Activated T-cell treated with anti-CD3 and anti-CD28 coated beads, Interleukin-2, amount 50 U/mL, for 72 hours (primary cell): ENCODE measurements at places on chromosomes 2 and 18. TPM values are rescaled to one million over a fixed set of nuclear protein-coding genes. Genes with fewer than 3 reads are reported as not detected.

Gene TMEM200C
- not detected for total RNA-seq

Gene DOCK10
- 199 TPM for total RNA-seq

Gene SERPINB4
- total RNA-seq: not detected

Gene TWIST2
- not detected for total RNA-seq

Gene DTNA
- 0.56 TPM for total RNA-seq

Gene IL1R2
- 11.0 TPM for total RNA-seq

Gene IL36G
- total RNA-seq: not detected

Gene CNDP1
- 0.16 TPM for total RNA-seq

GRCh38 chr2:61910603-61911002 lies 5.1 kb downstream of the COMMD1 start:
- no peak for DNase-seq

- DNase-seq: no peak
Measured at GRCh38 chr18:76255070-76255683, 239.9 kb downstream of the ZNF516 start.

- no peak for DNase-seq
Measured at GRCh38 chr2:203177361-203177760, 61.5 kb upstream of the CYP20A1 start.

GRCh38 chr2:42125841-42126594 lies 43.1 kb upstream of the EML4 start:
- DNase-seq: no peak

GRCh38 chr2:60095202-60095815 lies 458.1 kb downstream of the BCL11A start:
- no peak for DNase-seq

DNA sequence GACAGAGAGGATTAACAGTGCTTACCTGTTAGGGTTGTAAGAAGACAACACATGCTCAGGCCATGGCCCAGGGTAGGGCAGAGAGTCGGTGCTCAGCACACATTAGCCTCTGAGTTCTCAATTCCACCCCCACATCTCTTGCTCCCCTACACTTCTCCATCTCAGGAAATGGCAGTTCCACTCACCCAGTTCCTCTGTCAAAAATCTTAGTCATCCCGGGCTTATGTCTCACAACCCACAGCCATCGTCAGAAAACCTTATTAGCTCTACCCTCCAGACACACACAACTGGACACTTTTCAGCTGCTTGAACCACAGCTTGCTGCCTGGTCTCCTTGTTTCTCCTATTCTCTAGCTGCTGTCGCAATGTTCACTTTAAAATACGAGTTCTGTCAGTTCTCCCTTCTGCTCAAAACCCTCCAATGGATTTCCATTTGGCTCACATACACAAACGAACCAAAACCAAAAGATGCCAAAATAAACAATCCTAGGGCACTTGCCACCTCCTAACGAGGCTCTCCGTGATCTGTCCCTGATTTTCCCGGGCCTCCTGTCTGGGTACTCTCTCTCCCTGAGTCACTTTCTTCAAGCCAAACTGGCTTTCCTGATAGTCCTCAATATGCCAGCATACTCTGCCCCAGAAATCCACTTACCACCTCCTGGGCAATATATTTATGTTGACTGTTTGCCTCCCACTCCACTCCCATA lies 89.7 kb downstream of the KCTD1 start:
- peak; percentile 26 for DNase-seq

DNA sequence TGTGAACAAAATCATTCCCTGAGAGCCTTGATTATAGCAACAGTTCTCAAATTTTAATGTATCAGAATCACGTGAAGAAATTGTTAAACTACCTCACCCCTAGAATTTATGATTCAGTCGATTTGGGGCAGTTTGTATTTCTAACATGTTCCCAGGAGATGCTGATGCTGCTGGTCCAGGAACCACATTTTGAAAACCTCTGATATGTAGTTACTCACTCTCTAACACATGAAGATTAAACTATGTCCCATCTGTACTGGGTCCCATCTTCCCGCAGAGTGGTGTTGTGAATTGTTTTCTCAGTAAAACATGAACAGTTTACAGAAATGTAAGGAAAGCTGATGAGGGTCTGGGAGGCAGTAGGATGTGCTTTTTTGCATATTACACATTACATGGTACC lies 223.1 kb downstream of the CDH20 start:
- DNase-seq: no peak

GRCh38 chr2:99619151-99619550 lies 129.3 kb upstream of the REV1 start:
- no peak for DNase-seq

DNA sequence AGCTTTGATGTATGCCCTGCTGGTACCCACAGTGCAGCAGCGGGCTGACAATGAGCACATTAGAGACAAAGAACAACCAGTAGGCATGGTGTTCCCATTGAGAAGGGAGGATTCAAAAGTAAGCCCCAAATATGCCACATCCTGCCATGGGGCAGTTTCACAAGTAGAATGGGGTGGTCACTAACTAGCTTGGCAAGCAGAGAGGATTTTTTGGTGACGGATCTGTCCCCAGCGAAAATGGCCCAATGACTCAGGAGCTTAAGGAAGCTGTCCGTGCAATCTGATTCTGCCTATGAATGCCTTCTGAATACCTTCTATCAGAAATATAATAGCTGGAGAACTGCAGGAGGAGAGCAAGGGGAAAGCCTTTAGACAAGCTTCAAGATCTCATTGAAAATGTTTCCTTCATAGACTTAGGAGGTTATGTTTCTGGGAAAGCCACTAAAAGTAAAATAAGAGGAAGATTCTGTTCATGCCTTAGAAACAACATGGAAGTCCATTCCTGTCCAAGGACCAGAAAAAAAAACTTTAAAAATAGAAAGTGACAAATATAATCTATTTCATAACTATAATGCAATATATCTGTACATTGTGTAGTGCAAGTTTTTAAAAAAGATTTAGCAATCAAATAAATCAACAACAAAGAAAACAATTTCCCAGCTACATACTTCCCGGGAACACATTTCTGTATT lies 117.5 kb upstream of the SLC14A2 start:
- no peak for DNase-seq

- DNase-seq: no peak
Measured at GRCh38 chr2:207938886-207939285, 86.4 kb downstream of the PLEKHM3 start.

- peak; percentile 47 for DNase-seq
Measured at GRCh38 chr2:9769171-9770005, 73.9 kb upstream of the TAF1B start.

DNA sequence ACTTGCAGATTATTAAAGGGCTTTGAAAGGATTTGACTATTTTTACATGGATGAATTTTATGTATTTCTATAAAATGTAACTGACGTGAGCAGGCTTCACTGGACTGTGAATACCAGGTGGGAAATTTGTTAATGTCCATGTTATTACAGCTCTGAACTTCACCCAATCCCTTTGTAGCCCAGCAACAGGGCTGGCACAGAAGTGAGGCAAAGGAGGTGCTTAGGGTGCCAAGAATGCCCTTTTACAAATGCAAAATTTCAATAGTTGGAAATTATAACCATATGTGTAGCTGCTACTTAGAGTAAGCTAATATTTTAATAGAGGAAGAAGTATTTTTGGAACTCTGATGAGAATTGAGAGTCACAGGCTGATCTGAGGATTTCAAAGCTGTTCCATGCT lies 53.7 kb upstream of the FAM98A start:
- DNase-seq: no peak

- no peak for DNase-seq
Measured at GRCh38 chr2:234932591-234933168, 19.1 kb upstream of the SH3BP4 start.

DNA sequence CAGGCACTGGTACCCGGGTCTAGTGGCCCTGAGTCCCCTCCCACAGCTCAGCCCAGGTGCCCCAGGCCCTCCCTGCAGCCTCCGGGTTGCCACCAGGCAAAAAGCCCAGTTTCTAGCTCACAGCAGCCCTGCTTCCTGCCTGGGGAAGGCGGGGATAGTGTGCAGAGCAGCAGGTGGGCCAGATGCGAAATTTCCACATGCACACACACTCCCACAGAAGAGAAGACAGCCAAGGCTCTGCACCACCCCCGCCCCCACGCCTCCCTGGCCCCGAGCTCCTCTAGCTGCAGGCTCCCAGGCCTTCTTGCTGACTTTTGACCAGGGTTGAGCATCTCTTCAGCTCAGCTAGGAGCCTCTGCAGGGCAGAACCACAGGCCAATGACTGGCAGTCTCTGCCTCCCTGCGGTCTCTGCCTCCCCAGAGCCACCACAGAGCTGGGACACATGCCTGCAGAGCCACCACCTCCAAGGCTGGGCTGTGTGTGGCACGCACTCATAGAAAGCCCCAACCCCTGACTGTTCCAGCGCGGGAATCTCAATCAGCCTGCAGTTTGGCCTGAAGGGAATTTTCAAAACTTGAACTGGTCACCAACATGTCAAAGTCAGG lies 7.2 kb downstream of the SLC66A2 start:
- DNase-seq: peak; percentile 57

DNA sequence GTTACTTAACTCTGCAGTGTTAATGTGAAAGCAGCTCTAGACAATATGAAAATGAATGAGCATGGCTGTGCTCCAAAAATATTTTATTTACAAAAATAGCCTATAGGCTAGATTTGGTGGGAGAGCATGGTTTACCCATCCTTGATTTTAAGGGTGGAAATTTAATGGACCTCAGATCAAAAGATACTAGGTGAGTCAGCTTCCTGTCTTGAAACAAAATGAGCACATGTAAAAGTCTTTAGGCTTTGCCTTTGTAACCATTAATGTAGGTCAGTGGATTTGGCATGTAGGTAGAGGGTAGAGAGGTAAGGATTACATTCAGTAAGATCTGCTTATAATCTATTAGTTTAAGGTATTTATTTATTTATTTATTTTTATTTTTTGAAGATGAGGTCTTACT lies 72.7 kb downstream of the GREB1L start:
- no peak for DNase-seq

- no peak for DNase-seq
Measured at GRCh38 chr2:167581961-167582574, 665.3 kb downstream of the STK39 start.

DNA sequence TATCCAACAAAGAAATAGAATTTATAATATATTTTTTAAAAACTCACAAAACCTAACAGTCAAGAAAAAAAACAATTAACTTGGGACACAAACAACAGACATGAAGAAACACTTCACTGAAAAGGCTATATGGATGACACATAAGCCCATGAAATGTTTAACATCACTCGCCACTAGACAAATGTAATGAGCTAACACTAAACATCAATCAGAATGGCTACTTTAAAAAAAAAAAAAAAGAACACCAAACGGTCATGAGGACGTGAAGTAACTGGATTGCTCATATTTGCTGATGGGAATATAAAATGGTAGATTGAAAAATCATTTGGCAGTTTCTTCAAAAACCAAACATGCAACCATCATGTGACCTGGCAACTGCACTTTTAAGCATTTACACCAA lies 97.3 kb upstream of the RGPD4 start:
- DNase-seq: no peak

DNA sequence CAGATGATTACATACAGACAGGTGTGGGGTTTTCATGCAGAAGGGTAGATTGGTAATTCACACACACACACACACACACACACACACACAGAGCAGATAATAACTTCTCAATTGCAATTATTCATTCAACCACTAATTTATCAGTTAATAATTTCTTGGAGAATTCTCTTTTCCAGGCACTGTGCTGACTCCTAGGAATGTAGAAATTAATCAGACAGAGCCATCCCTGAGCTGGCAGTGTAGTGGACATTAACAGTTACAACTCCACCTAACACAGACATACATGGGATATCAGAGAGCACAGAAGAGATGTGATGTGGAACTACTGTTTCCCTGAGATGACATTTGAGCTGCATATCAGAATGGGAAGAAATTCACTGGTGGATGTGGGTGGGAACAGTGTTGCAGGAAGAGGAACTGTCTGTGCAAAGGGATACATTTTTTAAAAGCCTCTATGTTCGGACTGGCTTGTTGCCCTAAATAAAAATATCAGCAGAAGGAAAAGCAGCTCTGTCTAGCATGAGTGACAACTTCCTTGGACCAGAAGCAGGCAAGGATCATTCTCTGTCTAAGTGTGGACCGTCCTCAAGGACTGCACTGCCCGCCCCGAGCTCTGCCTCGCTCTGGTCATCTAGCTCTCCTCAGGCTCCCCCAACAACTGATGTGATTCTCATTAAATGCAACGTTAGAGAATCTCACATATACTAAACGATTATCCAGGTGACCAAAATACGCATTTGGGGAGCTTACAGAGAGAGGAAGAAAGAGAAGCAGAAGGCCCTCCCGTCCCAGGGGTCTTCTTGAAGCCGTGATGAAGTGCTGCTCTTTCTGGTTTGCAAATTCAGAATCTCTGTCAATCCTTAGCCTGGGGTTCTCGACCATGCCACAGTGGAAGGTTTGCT lies 173.4 kb upstream of the TRIB2 start:
- DNase-seq: no peak

- DNase-seq: no peak
Measured at GRCh38 chr2:68835621-68836020, 35.6 kb downstream of the BMP10 start.

DNA sequence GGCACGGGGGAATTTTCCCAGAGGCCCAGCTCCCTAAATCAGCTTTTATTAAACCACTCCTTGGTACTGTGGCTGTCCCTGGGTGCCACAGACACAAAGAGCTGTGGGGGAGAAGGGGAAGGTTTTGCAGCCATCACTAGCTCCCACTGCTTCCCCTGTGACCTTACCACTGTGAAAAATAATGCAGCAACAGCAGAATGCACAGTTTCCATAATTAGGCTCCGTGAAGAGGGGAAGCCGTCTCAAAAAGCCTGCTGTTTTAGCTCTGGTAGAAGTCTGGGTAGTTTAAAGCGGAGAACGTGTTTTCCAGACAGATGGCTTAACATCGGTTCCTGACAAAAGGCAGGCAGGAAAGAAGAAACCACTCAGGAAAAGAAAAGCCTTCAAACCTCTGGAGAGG lies 27.5 kb upstream of the CAB39 start:
- DNase-seq: no peak

GRCh38 chr2:110828330-110828729 lies 96.0 kb downstream of the ACOXL start:
- DNase-seq: no peak

- DNase-seq: no peak
Measured at GRCh38 chr2:237012004-237012403, 73.7 kb upstream of the COPS8 start.

DNA sequence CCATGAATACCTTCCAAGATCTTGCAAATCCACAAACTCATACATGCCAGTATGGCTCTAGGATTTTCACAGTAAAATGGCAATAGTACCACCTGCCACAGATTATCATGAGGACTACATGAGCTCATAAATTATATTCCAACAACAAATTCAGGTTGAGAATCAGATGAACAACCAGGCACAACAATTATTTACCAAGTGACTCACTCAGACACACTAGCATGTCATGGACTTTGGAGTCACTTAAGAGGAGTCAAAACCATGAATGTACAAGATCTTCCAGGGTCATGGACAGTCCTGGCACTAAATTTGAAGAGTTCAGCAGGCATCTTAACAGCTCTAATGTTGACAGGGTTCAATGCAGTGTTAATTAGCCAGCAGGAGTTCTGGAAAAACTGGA lies 34.4 kb upstream of the BZW1 start:
- DNase-seq: no peak
